ENCODE measurements at places on chromosomes 6 and 20. TPM values are rescaled to one million over a fixed set of nuclear protein-coding genes. Genes with fewer than 3 reads are reported as not detected.
A peak's percentile ranks its signal among the peaks of the same experiment; 100 is the strongest.

GRCh38 chr6:85917522-85917921 is 274.8 kb upstream of the SYNCRIP start:
- no peak for DNase-seq

Gene ARMC12
- total RNA-seq: 4.5 TPM

Gene DCDC2
- total RNA-seq: not detected

DNA sequence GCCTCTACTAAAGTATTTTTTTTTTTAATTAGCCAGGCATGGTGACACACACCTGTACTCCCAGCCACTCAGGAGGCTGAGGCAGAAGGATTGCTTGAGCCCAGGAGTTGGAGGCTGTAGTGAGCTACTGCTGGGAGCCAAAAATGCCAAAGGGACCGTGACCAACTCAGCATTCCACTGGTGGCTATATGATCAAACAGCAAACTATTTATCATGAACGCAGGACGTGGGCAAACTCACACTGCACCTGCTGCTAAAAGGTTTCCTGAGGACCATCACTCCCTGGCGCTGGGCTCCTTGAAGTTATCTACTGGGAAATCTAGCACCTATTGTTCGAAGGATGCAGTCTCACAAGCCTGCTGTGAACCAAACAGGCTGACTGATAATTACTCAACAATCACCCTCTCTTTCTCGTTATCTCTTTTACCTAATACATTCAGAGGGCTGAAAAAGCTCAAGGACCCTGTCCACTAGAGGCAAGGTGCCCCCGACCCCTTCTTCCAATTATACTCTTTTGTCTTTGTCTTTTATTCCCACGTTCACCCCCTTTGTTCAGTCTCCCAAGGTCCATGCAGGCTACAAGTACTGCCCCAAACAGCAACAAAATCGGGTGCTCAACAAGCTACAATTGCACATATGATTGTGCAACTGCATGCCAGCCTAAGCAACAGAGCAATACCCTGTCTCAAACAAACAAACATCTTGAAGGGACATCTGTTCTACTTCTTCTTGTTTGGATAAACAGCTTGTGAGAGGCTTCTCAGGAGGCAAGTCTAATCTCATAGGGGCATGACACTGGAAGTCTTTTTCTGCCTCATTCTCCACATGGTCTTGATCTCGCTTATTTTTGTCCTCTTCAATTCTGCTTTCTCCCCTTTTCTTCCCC is 47.7 kb upstream of the PLN start:
- no peak for DNase-seq

DNA sequence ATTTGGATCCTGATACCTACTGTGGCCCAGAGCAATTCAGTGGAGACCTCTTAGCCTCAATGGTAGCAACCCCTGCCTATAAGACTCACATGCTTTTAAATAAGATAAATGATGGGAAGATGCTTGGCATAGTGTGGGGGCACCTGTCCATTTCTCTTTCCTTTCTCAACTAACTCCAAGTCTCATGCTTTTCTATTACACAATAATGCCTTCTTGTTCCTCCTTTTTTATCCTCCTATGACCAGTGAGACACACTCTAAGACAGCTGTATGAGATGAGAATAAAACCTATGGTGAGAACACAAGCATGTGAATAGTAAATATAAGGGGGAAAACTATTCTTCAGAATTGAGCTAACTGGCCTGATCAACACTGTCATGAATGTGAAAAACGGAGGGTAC is 147.0 kb upstream of the STXBP5 start:
- DNase-seq: no peak

GRCh38 chr6:38937839-38938613 is 110.6 kb upstream of the GLP1R start:
- DNase-seq: no peak

- DNase-seq: no peak
These were observed 7.0 kb upstream of the TUBB2A start for GRCh38 chr6:3164388-3164787.

DNA sequence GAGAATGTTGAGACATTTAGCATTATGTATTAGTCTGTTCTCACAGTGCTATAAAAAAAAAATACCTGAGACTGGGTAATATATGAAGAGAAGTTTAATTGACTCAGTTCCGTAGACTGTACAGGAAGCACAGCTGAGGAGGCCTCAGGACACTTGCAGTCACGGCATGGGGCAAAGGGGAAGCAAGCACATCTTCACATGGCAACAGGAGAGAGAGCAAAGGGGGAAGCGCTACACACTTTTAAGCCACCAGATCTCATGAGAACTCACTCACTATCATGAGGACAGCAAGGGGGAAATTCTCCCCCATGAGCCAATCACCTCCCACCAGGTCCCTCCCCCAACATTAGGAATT is 26.8 kb upstream of the TFAP2A start:
- DNase-seq: no peak

DNA sequence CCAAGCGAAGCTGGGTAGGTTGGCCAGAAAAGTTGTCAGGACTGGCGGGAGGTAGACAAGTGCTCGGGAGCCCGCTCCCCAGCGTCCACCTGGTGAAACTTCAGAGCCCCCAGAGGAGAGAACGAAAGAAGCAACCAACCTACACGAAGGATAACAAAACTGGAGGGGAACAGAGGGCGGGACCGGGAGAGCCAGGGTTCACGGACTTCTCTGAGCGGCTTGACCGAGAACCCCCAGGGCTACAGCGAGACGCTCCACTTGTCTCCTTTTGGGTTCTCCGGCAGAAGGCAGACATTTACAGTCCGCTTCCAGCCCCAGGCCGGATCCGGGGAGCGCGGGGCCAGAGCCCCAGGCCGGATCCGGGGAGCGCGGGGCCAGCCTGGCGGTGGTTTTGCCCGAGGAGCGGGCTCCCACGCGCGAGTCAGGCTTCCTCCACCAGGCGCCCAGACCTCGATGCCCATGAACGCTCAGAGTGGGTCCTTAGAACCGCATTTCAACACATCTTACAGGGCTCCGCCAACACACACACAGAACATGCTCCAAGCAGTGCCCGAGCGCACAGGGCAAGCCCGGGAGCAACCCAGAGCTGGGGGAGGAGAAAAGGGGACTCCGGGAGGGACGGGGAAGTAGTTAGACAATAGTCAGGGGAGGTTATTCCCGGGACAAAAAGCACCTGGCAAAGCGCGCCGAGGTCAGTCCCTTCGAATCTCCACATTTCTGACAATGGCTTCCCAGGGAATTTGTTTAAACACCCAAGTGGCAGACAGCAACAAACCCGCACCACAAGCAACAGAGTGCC is 1.1 kb downstream of the PTPRK start:
- DNase-seq: peak; percentile 41
